Caco-2 (cell line): ENCODE measurements at places on chromosomes 3 and 15.

GRCh38 chr3:108099679-108100428 is 9.0 kb upstream of the CD47 start:
- DNase-seq = no peak

- DNase-seq = no peak
Observed at GRCh38 chr15:62394079-62394478, 229.0 kb upstream of the C2CD4B start.

DNA sequence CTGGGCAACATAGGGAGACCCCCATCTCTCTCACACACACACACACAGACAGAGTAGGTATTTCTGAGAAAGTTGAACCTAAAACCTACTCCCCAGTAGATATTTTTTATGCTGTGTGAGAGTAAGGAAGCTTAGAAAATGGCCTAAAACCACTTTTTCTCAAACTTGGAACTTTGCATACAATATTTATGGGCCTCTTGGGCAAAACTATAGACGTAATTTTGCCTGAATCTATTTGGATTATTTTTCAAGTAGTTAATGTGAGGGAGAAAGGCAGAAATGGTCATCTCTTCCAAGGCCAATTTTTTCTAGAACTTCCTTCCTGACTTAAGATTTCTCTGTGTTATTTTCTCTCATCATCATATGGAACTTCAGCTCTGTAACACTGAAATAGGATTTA is 81.7 kb downstream of the ZNF609 start:
- DNase-seq = no peak

DNA sequence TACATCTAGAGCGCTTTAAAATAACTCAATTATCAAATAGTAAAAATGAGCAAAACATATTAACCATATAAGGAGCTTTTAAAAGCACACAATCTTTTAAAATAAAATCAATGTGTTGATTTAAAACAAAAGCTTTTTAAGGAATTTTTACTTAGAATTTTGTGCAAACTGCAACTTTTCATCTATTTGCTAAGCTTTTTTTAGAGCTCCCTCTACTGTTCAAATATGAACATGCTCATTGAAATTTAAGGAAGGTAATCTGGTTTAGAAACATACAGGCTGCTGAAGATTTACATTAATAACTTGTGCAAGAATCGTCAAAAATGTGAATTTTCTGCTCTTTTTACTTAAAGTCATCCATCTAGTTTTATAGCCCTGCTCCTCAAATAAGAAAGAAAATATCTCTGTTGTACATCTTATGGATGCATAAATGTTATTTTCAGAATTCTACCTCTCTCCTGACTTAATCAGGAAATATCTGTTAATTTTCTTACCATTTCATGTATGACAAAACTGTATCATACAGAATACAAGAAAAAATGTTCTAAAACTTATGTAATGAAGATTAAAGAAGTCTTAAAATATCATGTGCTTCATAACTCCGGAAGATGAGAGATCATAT is 469.4 kb upstream of the ROBO2 start:
- no peak for DNase-seq

- DNase-seq = no peak
Observed at GRCh38 chr3:33791477-33792166, 6.8 kb upstream of the PDCD6IP start.

DNA sequence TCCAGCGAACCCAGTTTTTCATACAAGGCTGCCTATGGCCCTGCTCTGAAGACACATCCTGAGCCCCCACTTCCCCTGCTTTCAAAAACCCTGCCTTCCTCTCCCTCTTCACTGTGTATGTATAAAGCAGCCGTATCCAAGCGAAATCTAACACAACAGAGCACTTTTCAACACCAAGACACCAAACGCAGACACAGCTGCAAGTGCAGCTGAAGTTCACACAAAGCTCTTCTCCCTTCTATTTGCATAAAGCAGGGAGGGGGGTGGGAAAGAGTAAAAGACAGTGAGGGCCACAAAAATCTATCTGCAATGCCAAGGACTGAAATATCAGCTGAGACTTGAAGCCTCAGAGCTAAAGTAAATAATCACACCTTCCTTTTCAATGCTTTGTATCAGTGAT is 35.1 kb upstream of the CSPG5 start:
- no peak for DNase-seq

GRCh38 chr3:144763878-144764454 is 792.3 kb downstream of the DIPK2A start:
- DNase-seq = no peak

DNA sequence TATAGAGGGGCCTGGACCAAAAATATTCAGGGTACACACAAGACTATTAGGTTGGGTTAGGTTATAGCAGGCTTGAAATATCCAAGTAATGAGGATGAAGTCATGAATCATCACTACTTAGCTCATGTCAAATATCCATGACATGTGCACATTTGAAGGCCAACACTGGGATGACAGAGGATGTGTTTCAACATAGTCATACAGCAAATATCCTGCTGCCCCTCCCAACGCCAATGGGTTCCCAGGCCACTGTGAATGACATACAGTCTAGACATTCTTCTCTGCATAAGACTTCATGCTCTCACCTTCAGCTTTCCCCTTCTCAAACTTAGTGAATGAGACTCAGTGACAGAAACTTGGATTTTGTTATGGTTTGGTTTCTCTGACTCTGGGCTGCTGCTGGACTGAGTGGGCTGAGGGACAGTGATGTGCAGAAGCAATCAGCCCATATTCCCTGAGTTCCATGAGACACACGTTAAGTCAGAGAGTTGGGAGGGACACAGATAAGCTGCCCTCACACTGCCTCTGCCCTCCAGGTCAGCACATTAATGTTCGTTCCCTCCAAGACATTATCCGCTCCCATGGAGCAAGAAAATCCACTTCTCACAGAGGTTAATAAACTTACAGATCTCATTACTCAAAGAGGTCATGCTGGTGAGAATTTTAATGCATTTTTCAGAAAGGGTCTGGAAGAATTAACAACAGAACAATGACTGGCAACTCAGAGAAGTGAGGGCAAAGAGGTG is 15.4 kb downstream of the HOMER2 start:
- no peak for DNase-seq

- DNase-seq = peak; percentile 86
Observed at GRCh38 chr15:38702178-38702912, 137.7 kb upstream of the RASGRP1 start.
